Stimulated activated CD8-positive, alpha-beta memory T cell treated with anti-CD3 and anti-CD28 coated beads, Interleukin-2, amount 100 ng/mL, for 1 hour (primary cell): ENCODE measurements at places on chromosomes 7 and 10.

DNA sequence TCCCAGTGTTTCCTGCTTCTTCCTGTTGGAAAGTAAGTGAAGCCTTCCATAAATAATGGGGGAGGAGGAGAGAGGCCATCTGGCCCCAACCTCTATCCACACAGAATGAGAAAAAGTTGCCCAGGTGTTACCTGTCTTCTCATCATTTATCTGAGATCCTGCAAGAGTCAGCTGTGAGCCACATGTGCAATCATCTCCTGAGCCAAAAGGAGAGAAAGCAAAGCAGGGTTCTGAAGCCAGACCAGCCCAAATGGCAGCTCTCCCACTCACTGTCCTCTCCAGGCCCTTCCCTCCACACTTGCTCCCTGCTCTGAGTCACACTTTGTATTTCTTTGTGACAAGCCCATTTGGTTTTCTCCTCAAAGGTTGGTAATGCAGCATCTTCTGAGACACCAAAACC is 65.9 kb downstream of the FAM204A start:
- DNase-seq, result no peak

DNA sequence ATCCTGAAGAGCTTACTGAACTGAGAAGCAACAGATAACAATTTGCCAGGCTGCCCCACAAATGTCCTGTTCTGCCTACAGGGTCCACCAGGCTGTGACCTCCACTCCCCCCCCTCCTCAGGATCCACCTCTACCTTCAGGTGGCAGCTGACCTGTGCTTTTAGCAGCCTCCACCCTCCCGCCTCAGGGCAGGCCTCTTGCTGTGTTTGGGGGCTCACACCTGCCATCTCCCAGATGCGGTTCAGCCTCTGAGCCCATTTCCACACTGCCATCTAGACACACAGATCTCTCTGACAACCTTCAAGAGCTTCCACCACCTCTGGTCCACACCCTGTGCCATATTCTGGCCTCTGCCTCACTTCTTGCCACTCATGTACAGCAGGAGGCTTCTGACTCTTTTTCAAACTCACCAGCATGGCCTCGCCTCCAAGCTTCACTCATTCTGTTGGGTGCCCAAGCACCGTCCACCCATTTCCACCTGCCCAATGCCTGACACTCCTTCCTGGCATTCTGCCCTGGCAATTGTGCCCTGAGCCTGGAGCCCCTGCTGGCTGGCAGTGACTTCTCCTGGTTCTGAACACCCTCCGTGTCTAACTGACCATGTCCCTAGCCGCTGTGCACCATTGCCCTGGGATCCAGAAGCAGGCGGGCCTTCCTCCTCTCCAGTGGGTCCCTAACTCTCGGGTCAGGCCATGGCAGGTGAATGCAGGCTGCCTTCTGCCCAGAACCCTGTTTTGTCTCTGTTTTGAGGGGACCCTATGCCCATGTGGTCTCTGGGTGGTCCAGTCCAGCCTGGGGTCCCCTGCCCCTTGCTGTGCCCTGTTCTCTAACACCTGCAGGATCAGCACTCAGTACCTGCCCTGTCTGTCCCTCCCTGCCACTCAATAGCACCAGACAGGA is 18.5 kb downstream of the TMEM72 start:
- DNase-seq, result no peak

DNA sequence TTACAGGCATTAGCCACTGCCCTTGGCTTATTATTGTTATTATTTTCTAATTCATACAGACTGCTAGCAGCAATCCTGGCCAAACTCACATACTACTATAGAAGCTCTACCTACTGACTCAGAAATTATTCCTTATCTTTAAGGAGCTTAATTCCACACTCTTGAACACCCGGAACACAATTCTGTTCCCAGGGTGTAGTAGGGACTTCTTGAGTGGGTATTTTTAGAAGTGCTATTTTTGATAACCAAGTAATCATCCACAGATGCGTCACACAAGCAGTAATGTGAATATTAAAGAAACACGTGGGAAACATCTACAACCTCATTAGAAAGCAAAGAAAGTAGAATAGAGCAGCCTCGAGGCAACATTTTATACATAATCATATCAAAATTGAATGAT is 149.2 kb downstream of the PTEN start:
- no peak for DNase-seq

- no peak for DNase-seq
Measured at GRCh38 chr7:135682191-135682590, 19.9 kb downstream of the STMP1 start.

GRCh38 chr7:150368884-150369747 is 494 bp downstream of the REPIN1 start:
- DNase-seq, result no peak

DNA sequence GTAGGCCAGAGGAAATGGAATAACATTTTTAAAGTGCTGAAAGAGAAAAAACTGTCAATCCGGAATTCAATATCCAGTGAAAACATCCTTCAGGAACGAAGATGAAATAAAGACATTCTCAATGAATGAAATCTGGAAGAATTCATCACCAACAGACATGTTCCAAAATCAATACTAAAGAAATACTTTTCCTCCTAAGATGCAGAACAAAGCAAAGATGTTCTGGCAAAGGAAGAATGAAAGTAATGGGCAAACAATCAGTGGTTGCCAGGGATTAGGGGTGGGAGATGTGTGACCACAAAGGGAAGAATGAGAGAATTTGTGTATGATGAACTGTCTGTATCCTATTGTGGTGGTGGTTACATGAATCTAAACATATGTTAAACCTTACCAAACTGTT is 52.8 kb upstream of the EEPD1 start:
- no peak for DNase-seq

- no peak for DNase-seq
Measured at GRCh38 chr10:37439826-37440225, 314.4 kb downstream of the ANKRD30A start.

- no peak for DNase-seq
Measured at GRCh38 chr10:18469125-18469524, 182.3 kb downstream of the NSUN6 start.

- no peak for DNase-seq
Measured at GRCh38 chr10:95845411-95845810, 62.4 kb upstream of the CC2D2B start.

DNA sequence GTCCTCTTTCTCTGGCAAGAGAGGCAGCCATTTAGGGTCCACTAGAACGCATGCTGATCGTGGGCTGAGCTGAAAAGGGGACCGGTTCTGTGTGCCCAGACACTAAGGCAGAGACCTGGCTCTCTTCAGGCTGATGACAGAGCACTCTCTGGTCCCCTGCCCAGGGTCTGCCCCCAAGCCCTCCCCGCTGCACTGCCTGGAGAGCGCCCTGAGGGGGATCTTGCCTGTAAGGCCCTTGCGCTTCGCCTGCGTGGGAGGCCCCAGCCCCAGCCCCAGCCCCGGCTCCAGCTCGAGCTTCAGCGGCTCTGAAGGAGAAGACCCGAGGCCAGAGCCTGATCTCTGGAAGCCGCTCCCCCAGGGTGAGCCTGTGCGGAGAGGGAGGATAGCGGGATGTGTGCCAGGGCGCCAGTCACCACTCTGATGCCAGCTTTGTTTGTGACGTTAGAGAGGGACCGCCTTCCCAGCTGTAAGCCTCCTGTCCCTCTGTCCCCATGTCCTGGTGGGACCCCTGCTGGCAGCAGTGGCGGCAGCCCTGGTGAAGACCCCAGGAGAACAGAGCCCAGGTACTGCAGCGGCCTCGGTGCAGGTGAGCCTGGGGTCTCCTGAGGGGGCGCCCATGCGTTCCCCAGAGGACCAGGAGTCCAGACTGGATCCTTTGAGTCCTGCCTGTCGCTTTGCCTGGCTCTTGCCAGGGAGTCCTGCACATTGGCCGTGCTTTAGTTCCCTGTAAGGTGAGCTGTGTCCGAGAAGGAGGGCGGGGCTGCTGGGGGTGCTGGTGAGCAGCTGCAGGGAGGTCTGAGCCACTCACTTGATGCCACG is 43.2 kb downstream of the ZNF467 start:
- no peak for DNase-seq

DNA sequence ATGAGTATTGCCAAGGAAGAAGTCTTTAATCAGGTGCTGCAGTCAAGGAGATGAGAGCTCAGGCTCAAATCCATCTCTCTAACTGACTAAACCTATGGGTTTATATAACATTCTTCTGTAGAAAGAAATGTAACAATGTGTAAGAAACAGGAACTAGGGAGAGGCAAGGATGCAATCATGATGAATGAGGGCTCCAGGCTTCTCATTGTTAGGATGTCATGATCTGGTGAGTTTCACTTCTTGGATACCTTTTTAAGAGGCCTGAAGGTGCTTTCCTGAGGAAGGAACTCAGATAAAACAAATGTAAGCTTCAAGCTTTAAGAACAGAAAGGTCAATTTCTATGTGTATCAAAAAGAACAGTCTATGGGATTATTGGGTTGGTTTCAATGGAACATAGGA is 30.8 kb upstream of the SCIN start:
- no peak for DNase-seq

GRCh38 chr7:151174246-151175046 is 7.0 kb upstream of the GBX1 start:
- no peak for DNase-seq

DNA sequence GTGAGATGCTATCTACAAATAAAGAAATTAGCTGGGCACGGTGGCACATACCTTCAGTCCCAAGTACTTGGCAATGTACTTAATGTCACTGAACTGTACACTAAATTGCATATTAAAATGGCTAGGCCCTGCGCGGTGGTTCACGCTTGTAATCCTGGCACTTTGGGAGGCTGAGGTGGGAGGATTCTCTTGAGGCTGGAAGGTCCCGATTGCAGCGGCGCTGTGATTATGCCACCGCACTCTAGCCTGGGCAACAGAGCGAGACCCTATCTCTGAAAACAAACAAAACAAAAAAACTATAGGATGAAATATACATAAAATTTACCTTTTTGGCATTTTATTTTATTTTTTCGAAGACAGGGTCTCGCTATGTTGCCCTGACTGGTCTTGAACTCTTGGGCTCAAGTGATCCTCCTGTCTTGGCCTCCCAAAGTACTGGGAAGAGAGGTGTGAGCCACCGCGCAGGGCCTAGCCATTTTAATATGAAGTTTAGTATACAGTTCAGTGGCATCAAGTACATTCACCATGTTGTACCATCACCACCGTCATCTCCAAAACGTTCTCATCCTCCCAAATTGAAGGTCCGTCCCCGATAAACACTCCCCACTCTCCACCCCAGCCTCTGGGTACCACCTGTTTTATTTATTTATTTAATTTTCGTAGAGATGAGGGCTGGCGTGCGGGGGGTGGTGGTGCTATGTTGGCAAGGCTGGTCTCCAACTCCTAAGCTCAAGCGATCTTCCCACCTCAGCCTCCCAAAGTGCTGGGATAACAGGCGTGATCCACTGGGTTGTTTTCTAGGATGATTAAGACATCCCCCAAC is 1.3 kb upstream of the EIF3B start:
- DNase-seq, result no peak

GRCh38 chr7:155766966-155767916 is 45.0 kb downstream of the SHH start:
- no peak for DNase-seq

DNA sequence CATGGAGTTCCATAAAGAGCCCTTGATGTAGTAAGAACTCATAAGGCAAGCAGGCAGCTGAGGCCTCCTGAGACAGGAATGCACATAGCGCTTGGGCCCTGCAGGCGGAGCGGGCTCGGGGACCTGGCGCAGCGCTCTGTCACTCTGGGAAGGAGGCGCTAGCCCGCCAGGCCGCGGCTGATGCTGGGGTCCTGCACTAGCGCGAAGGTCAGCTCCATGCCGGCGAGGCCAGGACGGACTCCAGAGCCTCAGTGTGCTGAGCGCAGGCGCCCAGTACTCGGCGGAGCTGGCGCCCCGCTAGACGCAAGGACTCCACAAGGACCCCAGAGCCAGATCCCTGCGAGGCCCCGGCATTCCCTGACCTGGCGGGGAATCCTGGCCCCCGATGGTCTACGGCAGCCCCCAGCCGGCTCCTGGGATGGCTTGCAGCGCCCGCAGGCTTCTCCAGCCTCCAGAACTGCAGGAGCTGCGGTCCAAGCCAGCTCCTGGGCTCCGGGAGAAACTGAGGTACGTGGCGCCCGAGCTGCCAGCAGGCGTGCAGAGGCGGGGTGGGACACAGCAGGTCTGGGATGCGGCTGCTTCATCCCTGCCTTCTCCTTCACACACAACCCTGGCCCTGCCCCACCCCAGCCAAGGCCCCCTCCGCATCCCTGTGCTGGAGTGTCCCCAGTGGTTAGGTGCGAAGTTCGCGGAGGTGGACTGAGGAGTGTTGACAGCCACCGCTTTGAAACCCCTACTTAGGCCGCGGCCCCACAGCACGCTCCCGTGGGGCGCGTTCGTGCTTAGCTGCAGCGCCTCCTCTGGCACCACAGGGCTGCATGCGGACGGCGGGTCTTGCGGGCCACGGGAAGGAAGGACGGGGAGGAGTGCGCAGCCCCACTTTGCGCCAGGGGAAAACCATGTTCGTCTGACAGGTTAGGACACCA is 761.5 kb upstream of the POM121L12 start:
- no peak for DNase-seq

DNA sequence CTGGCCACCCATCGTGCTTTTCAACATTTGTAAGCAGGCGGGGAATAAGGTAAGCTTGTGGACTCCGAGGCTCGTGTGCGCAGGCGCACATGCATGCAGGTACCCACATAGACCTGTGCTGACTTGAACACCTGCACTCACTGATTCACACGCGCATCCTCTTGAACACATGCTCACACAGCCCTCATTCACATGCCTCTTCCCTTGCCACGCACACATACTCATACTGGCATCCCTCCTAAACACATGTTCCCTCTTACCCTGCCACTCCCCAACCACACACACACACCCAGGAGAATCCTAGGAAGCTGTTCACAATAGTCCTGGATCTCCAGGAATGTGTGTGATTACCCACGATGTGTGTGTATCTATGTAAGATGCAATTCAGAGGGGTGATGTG is 44.1 kb upstream of the LBX1 start:
- DNase-seq, result no peak

- DNase-seq, result no peak
Measured at GRCh38 chr10:65559369-65559768, 1366.5 kb upstream of the LRRTM3 start.

- DNase-seq, result no peak
Measured at GRCh38 chr10:119970107-119970506, 77.6 kb downstream of the SEC23IP start.

- no peak for DNase-seq
Measured at GRCh38 chr7:145779140-145779539, 337.5 kb upstream of the CNTNAP2 start.

GRCh38 chr10:76309741-76310587 is 878.5 kb downstream of the LRMDA start:
- DNase-seq, result no peak

DNA sequence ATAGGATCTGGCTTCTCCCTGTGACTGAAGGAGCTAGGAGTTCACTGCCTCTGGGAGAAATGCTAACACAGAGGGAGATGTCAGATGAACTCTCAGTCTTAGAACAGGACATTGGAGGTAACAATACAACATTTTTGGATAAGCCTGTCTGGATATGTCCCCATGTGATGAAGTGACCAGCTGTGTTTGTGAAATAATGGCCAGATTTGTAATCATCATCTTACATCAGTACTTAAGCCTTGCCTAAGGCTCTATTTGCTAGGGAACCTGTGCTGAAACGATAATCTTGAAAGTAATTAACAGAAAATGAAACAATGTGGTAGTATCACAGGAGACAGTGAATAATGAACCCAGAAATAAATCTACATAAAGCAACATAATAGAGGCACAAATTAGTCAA is 56.2 kb downstream of the CRPPA start:
- DNase-seq, result no peak
